Tibial nerve (tissue), 4 donors: ENCODE measurements at places on chromosomes 2 and 18.

- DNase-seq, result no peak
Observed at GRCh38 chr2:162028511-162028910, 45.5 kb downstream of the DPP4 start.

- no peak for DNase-seq
Observed at GRCh38 chr2:178282075-178282815, 87.9 kb downstream of the OSBPL6 start.

DNA sequence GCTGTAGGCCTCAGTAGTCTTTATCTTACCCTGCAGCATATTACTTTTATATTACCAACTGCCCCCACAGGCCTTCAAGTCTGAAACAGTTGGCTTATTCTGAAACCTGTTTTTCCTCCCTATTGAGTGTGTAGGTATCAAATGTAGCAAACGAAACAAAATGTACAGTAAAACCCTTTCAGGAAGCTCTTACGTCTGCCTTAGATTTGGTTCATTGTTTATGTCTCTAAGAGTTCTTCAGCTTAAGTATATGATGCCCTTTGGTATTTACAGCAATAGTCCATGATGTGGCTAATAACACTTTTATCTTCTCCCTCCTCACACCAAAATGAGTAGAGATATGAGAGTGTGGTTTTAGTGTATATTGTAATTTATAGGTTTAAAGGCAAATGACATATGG lies 108.8 kb downstream of the DOCK10 start:
- DNase-seq, result no peak

DNA sequence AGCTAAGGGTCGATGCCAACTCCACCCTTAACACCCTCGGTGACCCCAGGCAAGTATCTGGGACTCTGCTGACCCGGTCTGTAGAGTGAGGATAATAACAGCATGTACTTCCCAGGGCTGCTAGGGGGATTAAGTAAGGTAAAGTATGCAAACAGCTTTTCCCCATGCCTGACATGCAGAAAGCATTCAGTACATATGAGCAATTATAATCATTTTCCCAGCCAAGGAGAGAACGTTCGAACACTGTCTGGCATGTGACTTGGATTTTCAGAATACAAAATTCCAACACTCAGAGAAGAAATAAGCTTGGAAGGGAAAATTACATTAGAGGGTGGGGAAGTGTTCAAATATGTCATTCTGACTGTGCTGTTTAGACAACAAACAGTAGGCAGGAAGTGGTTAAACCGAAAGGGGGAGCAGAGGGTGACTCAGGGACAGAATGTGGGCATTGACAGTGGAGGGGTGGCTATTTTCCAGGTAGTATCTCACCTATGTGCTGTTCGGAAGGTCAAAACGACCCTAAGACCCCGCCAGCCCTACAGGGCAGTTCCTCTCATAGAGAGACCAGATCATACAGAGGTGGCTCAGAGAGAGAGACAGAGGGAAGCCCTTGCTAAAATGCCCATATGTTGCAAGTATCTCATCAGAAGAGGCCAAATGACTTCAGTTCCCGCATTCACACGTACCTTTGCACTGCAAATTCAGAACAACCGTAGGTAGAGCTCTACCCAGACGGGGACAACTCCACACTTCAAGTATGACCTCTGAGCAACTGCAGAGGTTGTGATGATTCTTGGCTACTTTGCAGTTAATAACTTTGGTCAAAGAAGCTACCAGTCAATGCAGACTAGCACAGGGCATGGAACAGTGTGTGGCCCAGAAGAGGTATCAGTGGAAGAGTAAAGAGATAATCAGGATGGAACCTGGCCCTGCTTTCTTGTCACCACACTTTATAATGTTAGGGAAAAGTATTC lies 14.8 kb downstream of the ASPRV1 start:
- DNase-seq, result no peak

DNA sequence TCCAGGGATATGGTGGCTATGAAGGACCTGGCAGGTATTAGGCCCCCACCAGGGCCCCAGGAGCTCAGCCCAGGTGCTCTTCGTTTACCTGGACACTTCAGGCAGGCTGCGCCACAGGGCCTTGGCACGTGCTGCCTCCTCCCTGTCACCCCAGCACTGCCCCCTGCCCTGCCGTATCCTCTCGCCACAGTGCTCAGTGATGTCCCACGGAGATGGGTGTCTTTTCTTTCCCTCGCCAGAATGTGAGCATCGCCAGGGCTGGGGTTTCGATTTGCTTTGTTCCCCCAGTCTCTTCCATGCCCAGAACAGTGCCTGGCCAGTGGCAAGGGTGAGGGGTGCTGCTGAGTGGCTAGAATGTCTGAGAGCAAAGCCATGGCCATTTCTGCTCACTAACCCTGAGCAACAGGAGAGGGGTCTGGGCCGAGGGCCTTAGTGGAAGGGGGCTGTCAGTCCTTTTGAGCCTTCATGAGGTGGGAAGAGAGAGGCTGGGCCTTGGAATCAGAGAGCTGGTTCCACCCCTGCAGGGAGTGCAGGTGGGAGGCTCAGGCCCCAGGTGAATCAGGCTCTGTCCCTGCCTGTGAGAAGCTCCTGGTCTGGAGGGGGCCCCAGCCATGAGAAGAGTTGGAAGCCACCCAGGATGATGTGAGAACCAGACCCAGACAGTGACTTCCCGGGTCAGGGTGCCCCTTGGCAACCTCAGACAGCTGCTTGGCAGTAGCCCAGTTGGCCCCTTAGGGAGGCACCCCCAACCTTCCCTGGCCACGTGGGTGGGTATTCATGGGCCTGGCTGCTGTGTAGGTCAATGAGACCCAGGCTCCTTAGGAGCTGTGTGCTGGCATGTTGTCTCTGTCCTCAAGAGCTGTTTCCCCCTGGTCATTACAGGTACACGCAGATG lies 129.9 kb upstream of the HS6ST1 start:
- no peak for DNase-seq

DNA sequence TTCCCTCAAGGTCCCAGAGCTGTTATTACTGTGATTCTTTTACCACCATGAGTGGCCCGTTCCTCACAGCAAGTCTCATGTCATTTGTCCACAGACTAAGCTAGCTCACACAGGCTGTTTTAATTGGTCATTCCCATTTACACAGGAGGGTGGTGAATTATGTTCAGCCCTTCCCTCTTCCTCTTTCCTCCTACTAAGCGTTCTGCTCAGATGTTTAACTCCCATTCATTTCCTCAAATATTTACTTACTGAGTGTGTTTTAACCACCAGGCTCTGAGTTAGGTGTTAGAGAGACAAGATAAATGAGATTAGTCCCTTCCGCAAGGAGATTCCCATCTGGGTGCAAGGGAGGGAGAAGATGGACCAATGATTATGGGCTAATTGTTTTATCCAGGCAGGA lies 403.6 kb upstream of the ACVR2A start:
- no peak for DNase-seq

- DNase-seq, result no peak
Observed at GRCh38 chr18:59833785-59834184, 66.0 kb upstream of the PMAIP1 start.

GRCh38 chr2:190382851-190383250 lies 25.3 kb upstream of the MFSD6 start:
- DNase-seq, result no peak

DNA sequence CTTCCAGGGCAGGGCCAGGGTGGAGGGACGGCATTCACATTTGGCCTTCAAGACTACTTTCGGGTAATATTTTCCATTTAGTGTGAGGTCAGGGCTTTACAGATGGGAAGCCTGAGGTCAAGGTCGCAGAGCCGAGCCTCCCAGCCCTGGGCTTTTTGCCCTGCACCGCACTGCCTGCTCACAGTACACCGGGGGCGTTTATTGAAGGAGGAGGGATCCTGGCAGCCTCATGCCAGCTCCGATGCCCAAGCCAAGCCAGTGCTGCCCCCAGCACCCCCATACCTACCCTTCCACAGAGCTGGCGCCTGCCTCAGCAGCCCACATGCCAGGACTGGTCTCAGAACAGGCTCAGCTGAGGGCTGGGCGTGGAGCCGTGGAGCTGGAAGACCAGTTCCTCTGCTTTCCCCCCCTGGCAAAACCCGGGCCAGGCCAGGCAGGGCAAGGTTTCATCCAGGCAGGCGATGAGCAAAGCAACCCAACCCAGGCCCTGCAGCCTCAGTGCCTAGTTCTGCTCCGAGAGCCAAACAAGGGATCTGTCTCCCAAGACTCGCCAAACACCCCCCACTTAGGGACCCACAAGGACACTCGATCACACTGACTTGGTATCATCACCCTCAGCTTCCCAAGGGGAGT lies 11.9 kb downstream of the SDC1 start:
- DNase-seq, result no peak

DNA sequence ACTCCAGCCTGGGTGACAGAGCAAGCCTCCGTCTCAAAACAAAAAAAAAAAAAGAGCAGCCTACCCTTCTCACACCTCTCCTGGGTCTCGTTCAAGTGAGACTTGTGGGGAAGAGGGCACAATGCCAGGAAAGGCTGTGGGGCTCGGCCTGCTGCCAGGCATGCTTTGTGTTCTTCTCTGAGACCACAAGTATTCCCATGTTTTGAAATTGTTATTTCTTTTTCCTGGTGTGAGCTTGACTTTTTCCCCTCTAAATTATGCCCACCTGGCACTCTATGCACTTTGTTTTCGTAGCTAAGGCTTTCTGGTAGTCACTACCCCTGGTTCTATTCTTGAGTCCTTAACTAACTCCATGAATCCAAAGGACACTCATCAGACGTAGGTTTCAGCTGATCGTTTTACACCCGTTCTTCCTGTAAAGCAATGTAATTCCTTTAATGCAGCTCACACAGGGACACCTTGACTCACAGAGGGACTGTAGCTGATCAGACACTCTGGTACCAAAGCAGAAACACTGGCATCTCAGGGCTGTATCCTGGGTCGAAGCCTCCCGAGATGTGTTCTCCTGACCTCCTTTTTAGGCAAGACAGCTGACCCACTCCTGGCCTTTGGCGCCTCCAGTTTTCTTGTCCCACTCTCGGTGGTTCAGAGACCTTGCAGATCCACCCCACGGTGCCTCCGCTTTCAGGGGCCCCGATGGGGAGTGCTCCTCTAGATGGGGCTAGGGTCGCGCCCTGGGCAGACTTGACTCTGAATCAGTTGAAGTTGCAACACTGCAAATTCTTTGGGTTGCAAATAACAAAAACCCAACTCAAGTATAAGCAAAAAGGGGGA lies 193.3 kb upstream of the AGAP1 start:
- peak; percentile 17 for DNase-seq

DNA sequence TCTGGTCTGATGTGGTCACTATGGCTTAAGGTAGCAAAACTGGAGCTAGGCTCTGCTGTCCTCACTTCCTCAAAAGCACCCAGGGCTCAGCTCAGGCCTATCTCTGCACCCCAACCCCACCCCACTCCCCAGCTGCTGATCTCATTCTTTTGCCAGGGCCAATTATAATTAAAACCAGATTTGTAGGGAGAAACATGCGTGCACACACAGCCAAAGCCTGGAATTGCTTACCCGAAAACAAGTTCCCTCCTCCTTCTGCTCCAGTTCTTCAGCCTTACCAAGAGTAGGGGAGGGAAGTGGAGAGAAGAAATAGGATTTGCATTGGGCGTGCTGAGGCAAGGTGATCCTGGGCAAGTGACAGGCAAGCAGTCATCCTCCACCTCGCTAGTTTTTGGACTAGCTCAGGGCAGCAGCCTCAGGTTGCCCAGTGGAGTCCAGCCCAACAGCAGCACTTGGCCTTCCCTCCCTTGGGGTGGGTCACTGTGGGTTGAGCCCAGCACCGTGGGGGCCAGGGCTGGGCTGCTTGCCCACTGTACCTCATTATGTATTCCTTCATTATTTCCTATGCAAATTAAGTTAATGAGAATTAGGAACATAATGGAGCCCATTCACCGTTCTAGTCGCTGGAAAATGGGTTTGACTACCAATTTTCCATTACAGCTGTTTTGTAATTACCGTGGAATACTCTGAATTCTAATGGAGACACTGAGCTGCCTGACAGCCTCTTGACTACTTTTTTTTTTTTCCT lies 199.1 kb upstream of the CELF4 start:
- DNase-seq, result no peak

DNA sequence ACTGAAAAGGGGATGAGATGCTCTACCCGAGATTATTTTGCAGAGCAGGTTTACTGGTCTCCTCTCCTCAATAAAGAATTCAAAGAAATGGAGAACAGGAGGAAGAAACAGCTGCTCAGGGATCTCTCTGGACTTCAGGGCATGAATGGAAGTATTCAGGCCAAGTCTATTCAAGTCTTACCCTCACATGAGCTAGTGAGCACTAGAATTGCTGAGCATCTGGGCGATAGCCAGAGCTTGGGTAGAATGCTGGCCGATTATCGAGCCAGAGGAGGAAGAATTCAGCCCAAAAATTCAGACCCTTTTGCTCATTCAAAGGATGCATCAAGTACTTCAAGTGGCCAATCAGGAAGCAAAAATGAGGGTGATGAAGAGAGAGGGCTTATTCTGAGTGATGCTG lies 60.0 kb downstream of the PIKFYVE start:
- no peak for DNase-seq

- DNase-seq, result no peak
Observed at GRCh38 chr2:60527762-60528161, 25.7 kb downstream of the BCL11A start.

DNA sequence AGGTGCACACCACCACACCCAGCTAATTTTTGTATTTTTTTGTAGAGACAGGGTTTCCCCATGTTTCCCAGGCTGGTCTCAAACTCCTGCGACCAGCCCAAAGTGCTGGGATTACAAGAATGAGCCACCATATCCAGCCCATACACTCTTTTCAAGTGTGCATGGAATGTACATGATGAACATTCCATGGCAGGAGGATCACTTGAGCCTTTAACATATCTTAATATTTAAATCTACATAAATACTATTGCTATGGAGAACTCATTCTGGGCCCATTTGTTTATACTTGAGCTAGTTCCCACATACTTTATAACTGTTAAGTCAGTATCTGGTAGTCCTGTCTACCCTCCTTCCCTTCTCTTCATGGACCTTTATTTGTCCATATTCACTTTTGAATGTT lies 48.4 kb downstream of the RPE start:
- DNase-seq, result no peak

- DNase-seq, result no peak
Observed at GRCh38 chr18:77168811-77169311, 36.3 kb upstream of the MBP start.

DNA sequence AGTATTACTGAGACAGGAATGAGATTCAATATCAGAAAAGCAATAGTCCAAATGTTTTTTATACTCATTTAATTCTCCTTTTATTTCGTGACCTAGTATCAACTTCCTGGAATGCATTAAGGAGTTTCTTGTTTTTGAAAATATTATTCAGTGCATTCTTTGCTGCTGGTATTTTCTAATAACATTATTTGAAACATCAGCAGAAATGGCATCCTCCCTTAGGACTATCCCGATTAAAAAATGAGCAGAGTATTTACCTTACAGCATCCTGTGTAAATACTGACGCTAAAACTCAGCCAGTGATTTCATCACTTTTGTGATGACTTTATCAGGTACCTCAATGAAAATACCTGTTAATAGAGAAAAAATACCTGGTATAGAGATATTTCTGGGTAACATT lies 16.3 kb downstream of the COL4A3 start:
- no peak for DNase-seq

- no peak for DNase-seq
Observed at GRCh38 chr2:15557887-15558311, 3.2 kb downstream of the NBAS start.

DNA sequence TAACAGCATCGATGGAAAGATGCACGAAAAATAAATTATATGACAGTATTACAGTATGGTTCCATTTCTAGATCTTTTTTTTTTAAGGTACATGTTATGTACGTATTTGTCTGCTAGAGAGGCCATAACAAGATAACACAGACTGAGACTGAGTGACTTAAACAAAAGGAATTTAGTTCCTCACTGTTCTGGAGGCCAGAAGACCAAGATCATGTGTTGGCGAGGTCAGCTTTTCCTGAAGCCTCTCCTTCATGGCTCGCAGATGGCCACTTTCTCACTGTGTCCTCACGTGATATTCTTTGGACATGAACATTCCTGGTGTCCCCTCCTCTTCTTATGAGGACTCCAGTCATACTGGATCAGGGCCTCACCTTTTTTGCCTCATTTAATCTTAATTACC lies 177.4 kb downstream of the CAPN13 start:
- DNase-seq, result no peak
